ENCODE measurements at places on chromosomes 4 and X.

DNA sequence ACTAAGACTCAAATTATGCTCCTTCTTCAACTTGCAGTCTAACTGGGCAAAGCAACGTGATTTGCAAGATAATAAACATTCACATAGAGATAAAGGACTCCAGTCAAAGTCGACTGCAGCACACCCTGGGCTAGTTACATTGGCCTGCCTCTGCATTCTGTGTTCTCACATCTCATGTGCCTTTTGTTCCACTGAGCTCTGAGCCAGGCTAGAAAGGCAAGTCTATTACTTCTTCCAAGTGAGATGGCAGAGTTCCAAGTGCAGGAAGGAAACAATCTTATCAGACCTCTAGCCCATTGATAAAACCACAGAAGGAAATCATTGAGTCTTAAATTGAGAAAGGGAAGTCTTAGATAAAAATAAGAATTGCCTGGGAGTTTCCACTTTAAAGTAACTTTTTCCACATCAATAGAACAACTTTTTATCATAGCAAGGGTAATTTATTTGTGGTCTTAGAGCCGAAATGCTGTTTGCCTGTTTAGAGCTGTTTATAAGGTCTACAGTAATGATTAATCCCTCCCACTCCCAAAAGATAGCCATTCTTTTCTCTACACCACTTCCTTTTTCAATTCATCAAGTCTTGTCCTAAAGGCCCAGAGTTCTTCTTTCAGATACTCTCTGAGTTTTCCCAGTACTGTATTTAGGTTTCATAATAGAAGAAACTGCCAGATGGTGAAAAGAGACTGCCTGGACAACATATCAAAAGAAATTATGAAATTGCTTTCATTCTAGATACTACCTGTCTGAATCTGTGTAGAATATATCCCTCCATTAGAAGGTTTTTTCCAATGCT is 200.2 kb downstream of the GUCY2F start:
- no peak for DNase-seq

DNA sequence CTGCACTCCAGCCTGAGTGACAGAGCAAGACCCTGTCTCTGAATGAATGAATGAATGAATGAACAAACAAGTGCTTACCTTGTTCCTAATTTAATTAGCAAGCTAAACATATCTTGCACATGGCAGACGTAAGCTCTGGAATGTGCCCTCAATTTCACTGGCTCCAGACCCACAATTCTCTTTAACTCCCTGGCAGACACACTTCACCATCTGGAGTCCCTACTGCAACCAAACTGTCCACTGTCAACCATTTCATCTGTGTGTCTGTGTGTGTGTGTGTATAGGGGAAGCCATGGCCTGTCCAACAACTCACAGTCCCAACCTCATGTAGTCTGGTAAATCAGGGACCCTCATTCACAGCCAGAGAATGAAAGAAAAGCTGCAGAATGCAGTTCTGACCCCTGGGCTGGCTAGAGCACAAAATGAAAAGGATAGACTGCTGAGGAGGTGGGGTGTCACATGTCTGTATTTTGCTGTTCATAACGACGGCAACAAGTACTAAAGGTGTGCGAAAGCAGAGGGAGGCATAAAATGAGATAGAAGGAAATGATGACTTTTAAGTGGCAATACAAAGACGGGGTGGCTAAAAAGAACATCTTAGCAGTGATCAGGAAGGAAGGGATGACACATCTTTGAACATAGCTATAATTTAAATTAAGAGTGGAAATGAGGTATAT is 114.1 kb downstream of the TSPAN5 start:
- no peak for DNase-seq

DNA sequence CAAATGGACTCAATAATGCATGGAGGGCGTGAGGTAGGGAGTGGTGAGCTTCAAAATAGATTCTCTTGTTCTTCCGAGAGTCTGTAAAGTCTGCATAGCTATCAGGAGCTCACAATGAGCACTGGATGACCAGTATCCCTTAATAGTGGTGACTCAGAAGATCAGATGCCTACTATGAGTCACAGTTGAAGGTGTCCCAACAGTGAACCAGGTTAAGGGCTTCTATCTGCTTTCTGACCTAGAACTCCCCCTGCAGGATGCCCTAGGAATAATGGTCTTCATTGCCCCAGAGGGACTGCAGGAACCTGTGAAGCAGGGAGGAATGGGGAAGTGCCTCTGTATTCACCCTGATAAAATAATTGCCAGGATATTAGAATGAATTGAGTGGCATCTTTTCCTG is 22.1 kb downstream of the DGKK start:
- DNase-seq, result no peak

DNA sequence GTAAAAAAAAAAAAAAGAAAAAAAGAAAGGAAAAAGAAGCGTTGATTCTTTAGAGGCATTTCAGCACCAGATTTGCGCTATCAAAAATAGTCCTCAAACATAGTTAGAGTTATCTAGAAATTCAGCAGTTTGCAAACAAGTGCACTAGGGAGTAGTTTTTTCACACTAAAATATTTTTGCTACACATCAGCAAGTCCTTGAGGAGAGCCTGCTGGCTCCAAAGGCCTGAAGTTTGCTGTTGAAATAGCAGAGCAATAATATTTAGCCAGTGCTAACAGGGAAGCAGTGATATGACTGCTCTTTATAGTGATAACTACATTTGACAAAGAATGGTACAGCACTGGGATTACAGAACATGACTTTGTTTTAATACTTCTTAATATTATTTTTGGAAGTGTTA is 472.2 kb downstream of the PCDH7 start:
- DNase-seq, result no peak

DNA sequence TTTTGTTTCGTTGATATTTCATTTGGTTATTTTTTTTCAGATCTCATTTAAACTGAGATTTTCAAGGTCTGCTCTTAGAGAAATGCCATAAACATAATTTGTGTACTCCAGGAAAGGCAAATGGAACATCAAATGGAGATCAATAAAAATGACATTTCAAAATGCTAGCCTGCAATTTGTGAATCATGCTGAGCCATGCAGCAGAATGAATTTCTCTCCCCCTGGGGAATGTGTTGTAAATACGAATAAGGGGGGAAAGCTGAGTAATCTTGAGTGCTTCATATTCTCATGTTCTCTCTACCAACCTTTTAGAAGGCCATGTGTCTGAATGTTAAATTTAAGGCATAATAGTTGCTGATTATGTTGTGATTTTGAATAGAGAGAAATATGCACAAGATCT is 7.8 kb downstream of the ZCCHC4 start:
- no peak for DNase-seq

DNA sequence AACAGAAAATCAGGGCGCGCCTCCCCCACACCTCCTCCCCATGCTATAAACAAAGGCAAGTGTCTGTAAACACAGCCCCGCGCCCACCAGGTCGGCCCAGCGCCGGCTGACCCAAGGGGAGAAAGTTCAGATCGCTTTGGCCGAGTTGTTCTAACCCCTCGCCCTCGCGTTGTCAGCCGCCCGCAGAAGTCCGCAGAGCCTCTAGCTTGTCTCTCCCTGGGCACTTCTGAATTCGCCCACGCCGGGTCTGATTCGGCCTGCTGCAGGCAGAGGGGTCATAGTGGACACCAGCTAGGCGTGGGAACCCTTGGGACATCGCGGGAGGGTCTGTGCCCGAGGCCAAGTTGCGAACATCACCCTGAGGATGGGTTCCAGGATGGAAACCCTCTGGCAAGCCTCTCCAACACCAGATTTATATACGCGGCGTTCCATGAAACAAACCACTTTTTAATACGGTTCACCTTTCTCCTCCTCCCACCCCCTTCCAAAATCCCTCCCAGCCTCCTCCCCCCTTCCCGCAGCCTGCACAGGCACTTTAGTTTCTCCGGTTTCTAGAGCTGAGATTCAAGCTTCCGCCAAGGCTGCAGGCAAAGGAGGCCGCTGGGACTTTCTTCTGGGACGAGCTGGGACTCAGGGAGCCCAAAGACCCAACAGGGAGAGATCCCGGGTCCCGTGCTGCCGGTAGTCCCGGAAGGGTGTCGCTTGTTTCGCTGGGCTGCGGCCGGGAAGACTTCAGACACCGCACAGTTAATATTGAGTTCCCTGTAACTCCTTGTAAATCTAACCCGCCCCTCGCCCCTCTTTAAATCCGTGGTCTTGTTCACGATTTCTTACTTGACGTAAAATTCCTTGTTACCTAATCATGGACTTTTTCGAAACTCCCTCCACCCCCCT is 4.7 kb downstream of the HAND2 start:
- DNase-seq, result no peak

DNA sequence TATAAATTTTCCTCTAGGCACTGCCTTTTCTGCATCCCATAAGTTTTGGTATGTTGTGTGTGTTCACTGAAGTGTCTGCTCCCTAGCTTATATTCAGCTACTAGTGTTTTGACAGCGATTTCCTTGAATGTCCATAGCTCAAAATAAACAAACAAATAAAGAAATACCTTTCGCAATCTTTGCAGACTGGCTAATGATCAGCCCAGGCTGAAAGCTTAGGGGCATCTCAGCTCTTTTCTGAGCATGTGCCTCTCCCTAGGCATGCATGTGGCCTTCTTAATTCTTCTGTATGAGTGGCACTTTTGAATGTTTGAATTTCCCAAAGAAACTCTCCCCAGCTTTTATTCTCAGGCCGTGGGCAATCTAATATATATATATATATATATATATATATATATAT is 44.6 kb upstream of the SHROOM4 start:
- DNase-seq, result no peak

- DNase-seq, result no peak
Measured at GRCh38 chr4:28004520-28004919, 1143.9 kb downstream of the STIM2 start.

DNA sequence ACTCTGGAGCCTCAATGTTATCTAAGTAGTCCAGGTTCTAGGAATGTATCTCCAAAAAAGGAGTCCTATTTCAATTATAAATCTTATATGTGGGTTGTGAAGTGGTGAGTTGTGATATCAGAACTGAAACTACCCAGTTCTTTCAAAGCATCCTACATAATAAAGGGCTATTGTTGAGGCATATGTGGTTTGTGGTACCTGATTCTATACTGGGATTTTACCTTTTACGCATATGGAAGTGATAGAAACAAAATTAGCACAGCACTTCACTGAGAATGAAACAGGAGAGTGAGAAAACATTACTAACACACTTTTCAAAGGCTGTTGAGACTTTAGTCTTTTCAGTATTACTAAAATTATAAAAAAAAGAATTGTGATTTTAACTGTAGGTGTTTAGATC is 417.7 kb upstream of the GALNT7 start:
- no peak for DNase-seq
